Breast epithelium (tissue), 4 donors: ENCODE measurements at places on chromosomes 7 and 10.

GRCh38 chr7:32206488-32206887 lies 136.3 kb upstream of the PDE1C start:
- H3K4me3 ChIP-seq = no peak overlapping the region
- H3K27ac ChIP-seq = no peak overlapping the region
- no peaks in the 10 kb centered on the region for H3K4me1 ChIP-seq
- DNase-seq = no peak
- H3K27me3 ChIP-seq = no peaks in the 10 kb centered on the region
- H3K36me3 ChIP-seq = no peaks in the 10 kb centered on the region

DNA sequence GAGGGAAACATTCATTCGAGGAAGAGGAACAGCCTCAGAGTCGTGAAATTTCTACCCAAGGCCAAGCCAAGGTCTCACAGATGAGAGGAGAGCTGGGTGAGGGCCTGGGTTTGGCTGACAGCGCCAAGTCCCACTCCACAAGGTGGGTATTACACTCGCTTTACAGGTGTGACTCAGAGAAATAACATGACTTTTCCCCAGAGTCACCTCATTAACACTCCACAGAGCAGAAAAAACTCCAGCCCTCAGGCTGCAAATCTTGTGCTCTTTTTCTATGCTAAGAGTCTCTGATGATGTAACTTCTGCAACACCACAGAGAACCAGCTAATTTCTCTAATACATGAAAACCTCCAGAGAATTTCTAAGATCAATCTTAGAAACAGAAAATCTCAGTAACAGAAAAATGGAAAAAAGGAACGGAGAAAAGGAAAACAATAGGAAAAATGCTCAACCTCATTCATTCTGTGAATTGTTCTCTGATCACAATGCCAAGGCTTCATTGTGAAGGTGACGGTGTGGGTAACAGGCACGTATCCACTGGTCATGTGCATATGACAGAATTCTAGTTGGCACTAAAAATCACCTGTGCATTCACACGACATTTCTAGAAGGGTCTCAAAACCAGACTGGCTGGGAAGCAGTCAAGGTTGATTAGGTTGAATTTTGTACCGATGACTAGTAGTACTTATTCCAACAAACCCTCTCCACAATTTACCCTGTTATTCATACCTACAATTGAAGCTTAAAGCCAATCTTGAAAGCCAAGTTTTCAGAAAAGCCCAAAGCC lies 20.3 kb downstream of the YWHAG start:
- H3K36me3 ChIP-seq = no peaks in the 10 kb centered on the region
- DNase-seq = no peak
- H3K4me3 ChIP-seq = no peak overlapping the region
- H3K27me3 ChIP-seq = no peaks in the 10 kb centered on the region

DNA sequence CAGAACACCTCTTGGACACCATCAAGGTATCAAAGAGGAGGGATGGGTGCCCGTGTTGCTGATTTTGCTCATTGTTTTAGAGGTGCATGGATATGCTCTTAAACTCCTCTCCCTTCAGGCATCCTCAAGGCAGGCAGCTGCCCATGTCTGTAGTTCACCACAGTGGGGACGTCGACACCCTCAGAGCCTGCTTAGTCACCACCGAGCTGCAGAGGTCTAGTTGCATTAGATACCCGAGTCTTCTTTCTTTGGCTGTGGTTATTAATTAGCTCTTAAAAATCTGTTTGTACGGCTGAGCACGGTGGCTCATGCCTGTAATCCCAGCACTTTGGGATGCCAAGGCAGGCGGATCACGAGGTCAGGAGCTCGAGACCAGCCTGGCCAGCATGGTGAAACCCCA lies 24.7 kb upstream of the TSPAN13 start:
- H3K4me1 ChIP-seq = no peaks in the 10 kb centered on the region
- H3K4me3 ChIP-seq = no peak overlapping the region
- no peak for DNase-seq
- no peaks in the 10 kb centered on the region for H3K27me3 ChIP-seq
- H3K27ac ChIP-seq = no peak overlapping the region
- no peaks in the 10 kb centered on the region for H3K36me3 ChIP-seq

DNA sequence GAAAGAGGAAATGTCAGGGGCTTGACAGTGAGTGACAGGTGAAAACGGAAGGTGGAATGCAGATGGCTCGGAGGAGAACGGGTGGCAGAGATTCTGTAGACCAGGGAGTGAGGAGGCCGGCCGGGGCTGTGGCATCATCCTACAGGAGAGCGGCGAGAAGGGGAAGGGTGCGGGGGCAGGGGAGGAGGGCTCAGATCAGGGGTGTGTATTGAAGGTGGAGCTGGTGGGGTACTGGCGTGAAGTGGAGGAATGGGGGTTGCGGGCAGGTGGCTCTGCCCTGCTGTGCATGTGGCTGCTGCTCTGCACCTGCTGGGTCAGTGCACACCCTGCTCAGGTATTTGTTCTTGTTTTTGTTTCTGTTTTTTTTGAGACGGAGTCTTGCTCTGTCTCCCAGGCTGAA lies 470.8 kb upstream of the FOXK1 start:
- H3K4me3 ChIP-seq = no peak overlapping the region
- H3K27ac ChIP-seq = no peak overlapping the region
- no peak for DNase-seq
- no peaks in the 10 kb centered on the region for H3K27me3 ChIP-seq

GRCh38 chr7:55092186-55092974 lies 73.6 kb downstream of the EGFR start:
- no peak for DNase-seq
- no peaks in the 10 kb centered on the region for H3K27me3 ChIP-seq
- peaks cover 6% of the 10 kb centered on the region for H3K4me1 ChIP-seq
- H3K4me3 ChIP-seq = no peak overlapping the region

- peaks cover 30% of the 10 kb centered on the region for H3K4me1 ChIP-seq
- H3K4me3 ChIP-seq = no peak overlapping the region
- no peaks in the 10 kb centered on the region for H3K27me3 ChIP-seq
- peak overlapping the region; percentile 57 for H3K27ac ChIP-seq
These were observed 34.2 kb downstream of the MTURN start for GRCh38 chr7:30168835-30169573.

DNA sequence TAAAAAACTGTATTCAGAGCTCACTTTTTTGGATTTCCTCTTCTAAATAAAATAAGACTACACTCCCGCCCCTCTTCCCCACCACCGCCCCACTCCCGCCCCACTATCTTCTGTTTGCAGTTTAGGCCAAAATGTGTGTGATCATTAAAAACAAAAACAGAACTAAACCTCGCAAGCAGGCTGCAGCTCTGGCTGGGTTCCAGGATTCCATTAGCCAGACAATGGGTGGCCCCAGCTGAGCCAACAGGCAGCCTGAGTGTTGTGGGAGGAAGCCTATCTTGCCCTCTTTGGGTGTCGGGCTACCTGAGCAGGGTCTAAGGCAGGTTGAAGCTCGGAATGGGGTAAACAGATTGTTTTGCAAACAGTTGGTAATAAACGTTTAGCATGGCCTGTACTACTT lies 41.7 kb downstream of the ARL4A start:
- no peaks in the 10 kb centered on the region for H3K36me3 ChIP-seq
- H3K27ac ChIP-seq = no peak overlapping the region
- H3K4me3 ChIP-seq = no peak overlapping the region
- peak; percentile 50 for DNase-seq

GRCh38 chr7:137920637-137921399 lies 74.0 kb upstream of the DGKI start:
- no peaks in the 10 kb centered on the region for H3K27me3 ChIP-seq
- H3K27ac ChIP-seq = no peak overlapping the region
- no peak overlapping the region for H3K4me3 ChIP-seq

- no peak for DNase-seq
- no peak overlapping the region for H3K27ac ChIP-seq
- no peaks in the 10 kb centered on the region for H3K4me1 ChIP-seq
- no peaks in the 10 kb centered on the region for H3K36me3 ChIP-seq
These were observed 148.0 kb upstream of the INSYN2A start for GRCh38 chr10:127344346-127344745.

- no peaks in the 10 kb centered on the region for H3K36me3 ChIP-seq
- no peak overlapping the region for H3K27ac ChIP-seq
- no peaks in the 10 kb centered on the region for H3K27me3 ChIP-seq
- DNase-seq = no peak
- H3K4me3 ChIP-seq = no peak overlapping the region
These were observed 174.8 kb upstream of the CDCA7L start for GRCh38 chr7:22120391-22121053.

DNA sequence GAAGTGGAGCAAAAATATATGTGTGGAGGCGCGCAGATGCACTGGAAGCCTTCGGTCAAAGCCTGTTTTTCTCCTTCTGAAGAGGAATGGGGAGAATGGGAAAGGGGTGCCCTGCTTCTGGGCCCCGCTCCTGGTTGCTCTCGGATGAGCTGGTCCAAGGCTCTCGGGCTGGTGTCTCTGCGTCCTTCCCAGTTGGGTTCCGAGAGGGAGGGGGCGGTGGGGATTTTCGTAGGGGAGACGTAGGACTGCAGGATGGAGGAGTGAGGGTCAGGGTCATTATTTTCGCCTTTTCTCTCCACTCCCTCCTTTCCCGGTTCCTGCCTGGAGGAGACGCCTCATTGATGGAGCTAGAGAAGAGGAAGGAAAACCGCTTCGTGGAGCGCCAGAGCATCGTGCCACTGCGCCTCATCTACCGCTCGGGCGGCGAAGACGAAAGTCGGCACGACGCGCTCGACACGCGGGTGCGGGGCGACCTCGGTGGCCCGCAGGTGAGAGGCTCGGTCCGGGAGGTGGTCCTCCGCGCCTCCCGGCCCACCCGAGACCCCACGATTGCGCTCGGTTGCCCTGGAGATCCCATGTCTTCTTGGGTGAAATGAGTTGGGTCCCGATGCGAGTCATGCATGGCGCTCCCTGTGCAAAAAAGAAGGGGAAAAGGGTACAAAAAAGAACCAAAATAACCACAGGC lies 790 bp downstream of the ADAM22 start:
- H3K27ac ChIP-seq = no peak overlapping the region
- H3K27me3 ChIP-seq = no peaks in the 10 kb centered on the region
- no peak for DNase-seq
- no peaks in the 10 kb centered on the region for H3K36me3 ChIP-seq
